Right hindlimb (tissue), 1 donor: ENCODE measurements at places on chromosomes 7 and 10.
A peak's percentile ranks its signal among the peaks of the same experiment; 100 is the strongest.

- DNase-seq = no peak
Observed at GRCh38 chr10:78362406-78363022, 328.9 kb downstream of the RPS24 start.

DNA sequence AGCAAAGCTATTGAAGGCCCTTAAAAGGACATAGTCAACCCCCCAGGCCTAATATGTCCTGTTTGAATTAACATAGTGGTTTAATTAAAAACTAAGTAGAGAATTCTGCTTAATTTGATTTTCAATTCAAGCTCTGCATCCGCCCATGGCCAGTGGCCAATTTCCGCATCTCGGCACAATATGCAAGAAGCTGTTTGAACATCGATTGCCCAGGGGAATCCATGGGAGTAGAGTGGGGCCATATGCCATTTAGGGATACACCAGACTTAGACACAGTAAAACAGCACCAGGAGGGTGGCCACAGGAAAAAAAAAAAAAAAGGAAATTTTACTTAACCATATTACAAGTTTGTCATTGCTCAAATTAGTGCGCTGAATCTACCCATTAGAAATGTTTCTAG is 100.4 kb downstream of the LMBR1 start:
- DNase-seq = no peak

DNA sequence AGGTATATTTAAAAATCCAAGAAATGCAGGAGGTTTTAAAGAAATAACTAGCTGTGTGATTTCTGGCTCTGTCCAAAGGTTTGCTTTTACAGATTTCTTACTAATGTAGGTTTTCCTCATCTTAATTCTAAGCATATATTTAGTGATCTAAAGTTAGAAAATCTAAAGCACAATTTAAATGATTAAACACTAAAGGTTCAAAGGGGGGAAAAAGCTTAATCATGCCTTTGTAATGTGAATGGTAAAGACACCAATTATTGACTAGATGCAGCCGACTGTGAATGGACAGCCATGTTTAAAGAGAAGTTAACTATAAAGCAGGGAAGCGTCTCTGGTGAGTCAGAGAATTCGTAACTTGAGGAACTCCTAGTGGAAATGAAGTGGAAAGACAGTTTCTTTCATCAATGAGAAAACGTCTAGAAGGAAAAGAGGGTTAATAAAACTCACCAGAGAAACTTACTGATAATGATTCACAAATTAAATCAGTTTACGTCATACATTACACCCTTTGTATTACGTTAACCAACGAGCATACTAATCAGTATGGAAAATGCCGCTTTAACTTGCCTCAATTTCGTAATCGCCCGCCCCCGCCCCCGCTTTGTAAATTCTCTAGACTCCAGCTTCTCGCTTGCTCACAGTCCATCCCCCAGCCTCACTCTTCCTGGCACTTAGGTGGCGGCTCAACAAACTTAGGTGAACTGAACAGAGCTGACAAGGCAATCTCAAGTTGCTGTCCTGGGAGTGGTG is 1.1 kb upstream of the HBP1 start:
- no peak for DNase-seq

GRCh38 chr10:78802866-78803265 is 265.9 kb upstream of the ZMIZ1 start:
- DNase-seq = peak; percentile 87

DNA sequence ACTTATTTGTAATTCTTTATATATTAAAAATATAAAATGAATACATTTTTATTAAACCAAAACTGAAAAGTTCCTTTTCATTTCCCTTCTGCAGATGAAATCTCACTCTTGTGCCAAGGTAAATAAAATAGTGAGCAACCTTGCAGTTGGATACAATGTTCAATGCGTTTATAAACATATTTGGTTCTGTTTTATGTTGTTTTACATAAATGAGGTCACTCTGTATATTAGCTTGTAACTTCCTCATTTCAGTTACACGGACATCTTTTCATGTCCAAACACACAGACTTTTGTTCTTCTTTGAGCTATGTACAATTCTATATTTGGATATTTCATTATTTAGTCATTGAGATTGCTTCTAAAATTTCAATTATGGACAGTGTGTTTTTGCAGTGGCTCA is 107.7 kb downstream of the BBS9 start:
- no peak for DNase-seq

- DNase-seq = no peak
Observed at GRCh38 chr10:8242295-8242872, 187.9 kb downstream of the GATA3 start.

GRCh38 chr10:113433711-113434110 is 119.1 kb upstream of the HABP2 start:
- DNase-seq = no peak

DNA sequence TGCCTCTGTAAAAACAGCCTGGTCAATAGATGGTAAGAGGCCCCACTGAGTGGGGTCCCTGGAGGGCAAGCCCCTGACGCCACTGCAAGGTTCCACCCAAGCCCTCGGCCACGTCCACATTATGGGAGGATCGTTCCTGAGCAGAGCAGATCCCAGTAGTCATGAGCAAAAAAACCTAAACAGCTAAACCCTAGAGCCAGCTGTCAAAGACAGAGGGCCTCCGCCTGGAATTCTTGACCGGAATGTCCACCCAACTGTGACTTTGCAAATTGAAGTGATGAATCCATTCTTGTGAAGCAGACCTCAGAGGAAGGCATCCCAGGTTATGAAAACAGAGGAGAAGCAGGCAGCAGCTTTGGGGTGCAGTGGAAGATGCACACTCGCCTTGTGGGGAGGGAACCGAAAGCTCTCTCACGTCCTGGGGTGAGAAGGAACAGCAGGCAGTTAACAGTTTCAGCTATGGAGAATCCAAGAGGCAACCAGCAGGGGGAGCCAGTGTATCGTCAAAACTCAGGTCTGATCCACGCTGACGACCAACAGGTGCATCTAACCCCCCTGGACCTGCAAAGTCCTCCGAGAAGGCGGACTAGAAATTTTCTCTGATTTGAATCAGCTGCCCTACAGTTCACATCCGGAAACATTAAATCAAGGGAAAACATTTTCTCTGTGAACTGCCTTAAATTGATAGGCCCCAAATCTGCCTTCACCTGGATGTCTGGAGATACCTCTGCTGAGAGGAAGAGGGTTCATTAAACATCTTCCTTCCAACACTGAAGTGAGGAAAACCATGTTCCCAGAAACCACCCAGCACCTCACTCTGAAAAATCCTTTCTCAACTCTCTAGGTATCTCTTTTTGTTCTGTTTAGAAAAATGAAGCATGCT is 139.1 kb upstream of the PFKP start:
- peak; percentile 61 for DNase-seq

DNA sequence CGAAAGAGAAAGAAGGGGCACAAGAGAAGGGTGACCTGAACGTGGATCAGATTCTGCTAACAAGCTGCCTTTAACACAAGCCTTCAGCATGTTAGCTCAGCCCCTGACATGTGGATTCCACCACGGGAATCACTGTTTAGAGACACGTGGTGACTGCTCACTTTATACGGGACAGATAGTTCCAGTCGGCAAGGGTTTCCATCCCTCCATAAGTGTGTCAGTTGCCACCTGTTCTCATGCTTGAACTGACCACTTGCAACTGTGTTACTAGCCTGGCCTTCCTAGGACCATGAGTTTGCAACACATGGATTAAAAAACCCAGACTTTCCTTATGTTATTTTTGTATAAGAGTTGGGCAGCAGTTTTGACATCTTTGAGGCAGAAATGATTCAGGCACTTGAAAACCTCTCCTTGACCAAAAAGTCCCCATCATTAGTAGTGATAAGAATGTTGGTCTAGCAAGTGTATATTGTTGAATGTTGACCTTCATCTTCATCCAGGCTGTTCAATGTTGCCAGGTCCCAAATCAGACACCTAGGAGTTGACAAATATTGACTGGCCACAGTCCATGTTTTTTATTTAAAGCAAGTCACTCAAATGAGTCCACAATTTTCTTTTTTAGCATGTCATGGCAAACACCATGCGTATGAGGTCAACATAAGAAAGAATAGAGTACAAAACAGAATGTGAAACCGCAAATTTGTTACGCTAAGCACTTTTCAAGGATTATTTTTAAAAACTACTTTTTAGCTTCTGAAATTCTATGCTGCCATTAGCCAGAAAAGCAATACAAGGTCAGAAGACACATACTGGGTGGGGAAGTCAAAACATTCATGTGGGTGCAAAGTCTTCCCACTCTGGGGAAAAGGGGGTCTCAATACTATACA is 101.6 kb downstream of the ABLIM1 start:
- no peak for DNase-seq

DNA sequence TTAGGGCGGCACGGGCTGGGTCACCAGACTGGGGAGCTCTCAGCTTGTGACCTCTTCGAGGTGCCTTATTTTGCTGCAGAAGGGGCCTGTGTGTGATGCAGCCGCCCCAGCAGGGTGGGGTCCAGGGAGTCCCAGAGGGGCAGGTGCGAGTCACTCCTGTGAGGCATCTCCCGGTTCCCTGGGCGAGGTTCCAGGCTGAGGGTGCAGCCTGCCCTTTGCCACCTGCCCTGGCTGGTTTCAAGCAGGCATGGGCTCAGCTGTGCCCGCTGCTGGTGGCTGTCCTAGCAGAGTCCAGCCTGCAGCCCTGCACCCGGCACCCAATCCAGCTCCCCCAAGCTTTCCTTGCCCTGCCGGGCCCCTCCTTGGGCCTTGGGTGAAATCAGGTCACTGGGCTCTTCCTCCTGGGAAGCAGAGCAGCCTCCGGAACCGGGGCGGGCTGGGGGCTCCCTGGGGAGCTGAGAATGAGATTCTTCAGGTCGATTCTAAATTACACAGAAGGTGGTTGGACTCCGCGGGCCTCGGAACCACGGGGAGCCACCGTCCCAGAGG is 64.8 kb downstream of the PWWP2B start:
- peak; percentile 18 for DNase-seq

DNA sequence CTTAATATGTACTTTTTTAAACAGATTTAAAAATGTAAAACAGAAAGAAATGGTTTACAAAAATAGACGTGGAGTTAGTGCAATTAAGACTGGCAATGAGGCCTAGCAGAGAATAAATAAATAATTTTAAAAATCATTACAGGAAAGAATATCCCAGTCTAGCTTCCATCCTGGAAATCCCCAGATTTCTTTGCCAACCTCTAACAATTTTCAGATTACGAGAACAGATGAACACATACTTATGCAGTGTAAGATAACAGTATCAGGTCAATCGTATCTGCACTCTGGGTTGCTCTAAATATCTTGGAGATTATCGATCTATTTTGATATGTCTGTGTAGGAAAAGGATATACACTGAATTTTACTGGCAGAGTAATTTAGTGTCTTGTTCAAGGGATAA is 210.5 kb downstream of the SEMA3A start:
- DNase-seq = no peak

DNA sequence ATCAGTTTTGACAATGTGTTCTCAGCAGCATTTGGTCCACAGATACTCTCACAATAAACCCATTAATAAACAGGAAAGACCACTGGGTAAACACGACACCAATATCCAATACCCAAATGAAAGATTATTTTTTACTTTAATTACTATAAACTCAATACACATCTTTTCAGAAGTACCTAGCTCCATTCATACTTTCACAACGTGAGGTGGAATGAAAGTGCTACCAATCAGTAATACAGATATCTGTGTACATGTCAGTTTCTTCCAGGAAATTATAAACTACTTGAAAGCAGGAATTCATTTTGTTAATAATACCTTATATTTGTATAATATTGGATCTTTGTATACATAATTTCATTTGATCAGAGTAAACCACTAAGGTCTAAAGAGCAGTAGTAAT is 11.9 kb downstream of the CDK6 start:
- no peak for DNase-seq

DNA sequence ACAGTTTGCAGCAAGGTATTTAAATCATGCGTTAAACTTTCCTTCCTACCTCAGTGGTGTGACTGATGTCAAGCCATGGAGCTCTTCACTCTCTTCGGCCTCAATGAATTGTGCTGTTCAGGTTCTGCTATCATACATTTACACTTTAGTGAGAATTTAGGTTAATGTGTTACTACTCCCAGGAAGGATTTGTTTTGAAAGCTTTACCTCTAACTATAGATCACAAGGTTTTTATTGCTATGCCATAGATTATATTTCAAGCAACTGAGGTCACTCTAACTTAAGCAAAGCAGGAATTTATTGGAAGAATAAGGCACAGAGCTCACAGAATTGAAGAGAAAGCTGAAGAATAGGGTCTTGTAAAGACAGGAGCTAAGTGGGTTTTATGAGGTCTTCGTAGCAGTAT is 11.0 kb upstream of the ADD3 start:
- no peak for DNase-seq

GRCh38 chr10:64041989-64042490 is 520.8 kb downstream of the REEP3 start:
- DNase-seq = peak; percentile 21

GRCh38 chr10:6388261-6388893 is 185.6 kb downstream of the PFKFB3 start:
- DNase-seq = no peak

- DNase-seq = peak; percentile 79
Observed at GRCh38 chr10:127117125-127117524, 79.3 kb downstream of the INSYN2A start.

GRCh38 chr10:35910234-35910633 is 268.1 kb upstream of the FZD8 start:
- no peak for DNase-seq

DNA sequence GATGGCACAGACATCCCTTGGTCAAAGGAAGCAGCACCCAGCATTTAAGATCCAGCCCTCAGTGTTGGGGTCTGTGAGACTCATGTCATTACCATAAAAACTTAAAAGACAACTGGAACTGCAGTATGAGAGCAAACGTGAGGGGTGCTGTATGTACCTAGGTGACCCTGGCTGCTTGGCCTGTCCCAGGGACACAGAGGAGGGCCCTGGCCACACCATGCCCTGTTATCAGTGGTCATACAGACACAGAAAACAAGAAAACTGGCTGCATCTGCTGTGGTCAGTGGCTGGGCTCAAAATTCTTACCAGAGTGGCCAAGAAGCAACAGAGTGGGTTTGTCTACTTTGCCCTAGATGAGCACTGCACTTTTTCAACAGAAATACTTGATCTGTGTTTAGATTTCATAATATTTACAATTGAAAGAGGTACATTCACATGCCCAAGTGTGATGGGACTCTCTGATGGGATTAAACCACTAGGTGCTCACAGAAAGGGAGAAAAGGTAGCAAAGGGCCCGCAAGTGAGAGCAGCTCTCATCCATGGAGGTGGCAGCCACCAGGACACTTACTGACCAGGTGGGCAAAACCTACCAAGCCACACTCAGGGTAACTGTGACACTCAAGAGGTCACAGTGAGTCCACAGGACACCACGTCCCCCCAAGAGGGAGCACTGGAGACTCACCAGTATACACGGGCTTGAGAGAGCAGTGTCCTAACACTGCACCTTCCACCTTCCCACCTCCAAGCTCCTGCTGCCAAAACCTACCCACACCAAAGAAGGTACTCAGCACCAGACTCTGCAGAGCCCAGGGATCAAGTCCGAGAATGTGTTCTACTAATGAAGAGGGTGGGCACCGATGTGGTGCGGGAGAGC is 68.1 kb upstream of the CAMK2B start:
- DNase-seq = no peak

GRCh38 chr10:4671451-4672145 is 154.4 kb upstream of the AKR1E2 start:
- no peak for DNase-seq
